ENCODE measurements at places on chromosomes 2 and 18.

- DNase-seq: no peak
These were observed 75.6 kb downstream of the MAP4K4 start for GRCh38 chr2:101773137-101773536.

DNA sequence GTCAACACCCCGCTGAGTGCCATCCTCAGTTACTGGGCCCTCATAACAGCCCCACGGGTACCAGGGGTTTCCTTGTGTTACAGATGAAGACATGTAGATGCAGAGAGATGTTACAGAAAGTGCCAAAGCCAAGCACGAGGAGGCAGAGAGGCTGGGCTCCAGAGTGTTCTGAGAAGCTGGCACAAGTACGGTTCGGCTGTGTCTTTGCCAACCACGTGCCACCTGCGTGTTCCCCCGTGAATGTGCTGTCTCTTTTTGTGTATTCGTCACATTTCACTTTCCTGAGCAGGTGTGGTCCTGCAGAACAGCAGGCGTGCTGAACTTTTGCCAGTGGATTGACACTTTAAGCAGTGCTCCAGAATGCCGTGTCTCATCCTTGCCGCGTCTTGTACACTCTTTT lies 124.6 kb downstream of the NCK2 start:
- DNase-seq: no peak

GRCh38 chr2:225895126-225895525 lies 495.6 kb downstream of the NYAP2 start:
- DNase-seq: no peak

DNA sequence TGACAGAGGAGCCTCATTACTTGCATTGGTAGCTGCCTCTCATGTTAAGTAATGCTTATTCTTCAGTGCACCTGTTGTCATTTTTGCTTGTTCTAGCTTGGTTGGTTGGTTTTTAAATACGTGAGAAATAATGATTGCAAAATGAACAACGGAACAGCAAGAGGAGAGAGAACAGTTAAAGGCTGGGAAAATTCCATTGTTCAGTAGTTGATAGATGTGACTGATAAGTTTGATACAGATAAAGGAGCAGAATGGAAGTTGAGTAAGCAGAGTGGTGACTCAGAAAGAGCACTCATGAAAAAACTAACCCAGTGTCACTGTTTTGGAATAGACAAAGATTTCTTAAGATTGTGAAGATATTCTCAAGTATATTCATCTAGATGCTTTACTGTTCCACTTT lies 50.5 kb downstream of the MTA3 start:
- DNase-seq: no peak

- no peak for DNase-seq
These were observed 9.9 kb downstream of the ACVR1 start for GRCh38 chr2:157866202-157866601.

DNA sequence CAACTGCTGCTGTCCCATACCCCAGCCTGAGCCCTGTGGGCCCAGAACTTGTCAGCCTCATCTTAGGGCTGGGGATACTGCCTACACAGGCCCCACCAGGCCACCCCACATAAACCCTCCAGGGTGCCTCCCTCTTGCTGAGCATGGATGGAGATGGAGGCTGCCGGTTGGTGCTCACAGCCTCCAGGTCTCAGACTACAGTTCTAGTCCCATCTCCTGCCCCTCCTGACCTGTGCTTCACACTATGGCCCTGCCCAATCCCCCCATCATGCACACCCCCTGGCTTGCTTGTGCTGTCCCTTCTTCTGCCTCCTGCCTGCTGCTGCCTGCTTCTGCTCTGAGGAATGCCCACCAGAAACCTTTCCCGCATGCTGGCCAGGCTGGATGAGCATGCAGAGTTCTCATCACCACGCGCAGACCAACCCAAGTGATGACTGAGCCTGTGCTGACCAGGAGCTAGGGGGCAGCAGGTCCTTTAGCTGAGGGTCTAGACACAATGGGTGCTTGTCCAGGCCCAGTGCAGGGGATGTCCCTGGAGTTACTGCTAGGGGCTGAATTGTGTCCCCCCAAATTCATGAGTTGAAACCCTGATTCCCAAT lies 138.4 kb upstream of the HS6ST1 start:
- DNase-seq: no peak

DNA sequence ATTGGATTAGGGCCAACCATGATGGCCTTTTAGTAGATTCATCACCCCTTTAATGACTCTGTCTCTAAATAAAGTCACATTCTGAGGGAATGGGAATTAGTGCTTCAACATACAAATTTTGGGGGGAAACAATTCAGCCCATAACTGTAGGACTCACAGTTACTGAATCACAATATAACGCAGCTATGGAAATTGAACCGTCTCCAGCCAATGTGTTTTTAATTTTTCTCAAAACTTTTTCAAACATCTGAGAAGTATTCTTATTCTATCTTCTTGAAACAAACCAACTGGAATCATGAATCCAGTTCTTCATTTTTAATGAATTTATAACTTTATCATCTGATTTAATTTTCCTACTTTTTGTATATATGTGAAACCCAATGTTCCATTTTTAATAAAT lies 373.1 kb upstream of the SYT4 start:
- no peak for DNase-seq

Measured in stimulated activated CD8-positive, alpha-beta memory T cell treated with anti-CD3 and anti-CD28 coated beads, Interleukin-12 subunit alpha, Interleukin-12 subunit beta, amount 100 ng/mL, for 1 hour (primary cell).